Stimulated activated CD4-positive, alpha-beta T cell treated with anti-CD3 and anti-CD28 coated beads, Interleukin-15, amount 100 ng/mL, for 1 hour (primary cell): ENCODE measurements at places on chromosomes 2 and 18.

DNA sequence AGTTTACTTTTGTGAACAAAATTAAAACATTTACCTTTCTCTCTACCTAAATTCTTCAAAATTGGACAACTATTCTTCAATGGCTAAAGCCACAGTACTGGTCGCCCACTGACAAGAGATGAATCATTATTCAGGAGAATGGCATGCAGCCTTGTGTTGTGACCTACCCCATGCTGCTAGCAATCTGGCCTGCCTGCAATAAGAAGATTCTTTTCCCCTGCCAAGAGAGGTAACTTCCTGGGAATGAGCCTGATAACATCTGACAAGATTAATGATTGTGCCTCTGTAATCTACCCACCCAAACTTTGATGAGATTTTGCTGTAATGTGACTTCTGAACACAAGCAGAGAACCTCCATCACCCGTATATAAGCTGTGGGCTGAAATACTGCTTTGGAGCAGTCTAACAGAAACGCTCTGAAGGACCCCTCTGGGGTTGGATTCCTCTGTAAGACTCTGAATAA, 47.0 kb upstream of the ST3GAL5 start:
- DNase-seq = no peak

GRCh38 chr2:173023718-173024117, 51.9 kb upstream of the MAP3K20 start:
- no peak for DNase-seq

DNA sequence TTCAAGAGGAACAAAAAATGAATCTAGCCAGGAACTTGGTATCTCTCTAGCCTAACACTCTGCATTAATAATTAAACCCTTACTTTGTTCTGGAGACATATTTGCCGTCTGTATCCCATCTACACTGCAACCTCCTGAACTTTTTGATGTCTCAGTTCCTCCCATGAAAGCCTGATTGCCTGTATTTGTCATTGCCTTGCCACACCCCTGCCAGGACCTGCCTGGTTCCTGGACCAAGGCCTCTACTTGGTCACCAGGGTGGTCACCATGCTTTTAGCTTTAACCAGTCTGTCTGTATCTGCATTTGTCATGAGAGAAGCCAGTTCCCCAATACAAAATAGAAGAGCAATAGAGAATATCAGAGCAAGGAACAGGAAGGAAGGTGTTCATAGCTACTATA, 58.8 kb upstream of the NOL4 start:
- DNase-seq = no peak

DNA sequence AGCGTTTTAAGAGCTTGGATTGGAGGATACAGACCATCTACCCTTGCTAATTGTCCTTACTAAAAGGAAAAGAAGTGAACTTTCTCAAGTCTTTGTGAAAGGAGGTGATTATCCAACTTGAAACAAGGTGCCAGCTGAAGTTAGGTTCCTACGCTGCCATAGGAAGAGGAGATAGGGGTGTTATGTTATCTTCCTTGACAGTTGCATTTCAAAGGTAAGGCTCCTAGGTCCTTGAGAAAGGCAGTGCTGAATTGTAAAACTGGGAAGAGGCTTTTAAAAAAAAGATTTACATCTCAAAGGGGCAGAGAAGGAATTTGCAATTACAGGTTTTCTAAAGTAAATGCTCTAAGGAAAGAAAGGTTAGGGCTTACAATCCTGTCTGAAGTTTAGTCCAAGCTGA, 810.2 kb upstream of the LRATD1 start:
- no peak for DNase-seq

DNA sequence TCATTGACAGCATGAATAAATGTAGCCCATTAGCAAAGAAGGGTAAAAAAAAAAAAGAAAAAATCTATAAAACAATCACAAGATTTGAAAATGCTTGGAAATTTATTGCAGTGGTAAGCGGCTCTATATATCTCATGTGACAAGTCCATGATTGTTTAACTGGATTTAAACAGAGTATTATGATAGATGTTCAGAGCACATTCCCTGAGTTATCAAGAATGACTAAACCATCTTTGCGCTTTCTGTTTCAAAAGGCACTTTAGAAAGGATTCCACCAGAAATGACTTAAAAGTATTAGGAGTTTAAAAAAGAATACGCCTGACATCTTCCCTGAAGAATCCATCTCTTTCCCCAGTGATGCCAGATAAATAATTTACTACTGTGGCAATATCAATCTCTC, 409.5 kb upstream of the UBE2E3 start:
- no peak for DNase-seq

DNA sequence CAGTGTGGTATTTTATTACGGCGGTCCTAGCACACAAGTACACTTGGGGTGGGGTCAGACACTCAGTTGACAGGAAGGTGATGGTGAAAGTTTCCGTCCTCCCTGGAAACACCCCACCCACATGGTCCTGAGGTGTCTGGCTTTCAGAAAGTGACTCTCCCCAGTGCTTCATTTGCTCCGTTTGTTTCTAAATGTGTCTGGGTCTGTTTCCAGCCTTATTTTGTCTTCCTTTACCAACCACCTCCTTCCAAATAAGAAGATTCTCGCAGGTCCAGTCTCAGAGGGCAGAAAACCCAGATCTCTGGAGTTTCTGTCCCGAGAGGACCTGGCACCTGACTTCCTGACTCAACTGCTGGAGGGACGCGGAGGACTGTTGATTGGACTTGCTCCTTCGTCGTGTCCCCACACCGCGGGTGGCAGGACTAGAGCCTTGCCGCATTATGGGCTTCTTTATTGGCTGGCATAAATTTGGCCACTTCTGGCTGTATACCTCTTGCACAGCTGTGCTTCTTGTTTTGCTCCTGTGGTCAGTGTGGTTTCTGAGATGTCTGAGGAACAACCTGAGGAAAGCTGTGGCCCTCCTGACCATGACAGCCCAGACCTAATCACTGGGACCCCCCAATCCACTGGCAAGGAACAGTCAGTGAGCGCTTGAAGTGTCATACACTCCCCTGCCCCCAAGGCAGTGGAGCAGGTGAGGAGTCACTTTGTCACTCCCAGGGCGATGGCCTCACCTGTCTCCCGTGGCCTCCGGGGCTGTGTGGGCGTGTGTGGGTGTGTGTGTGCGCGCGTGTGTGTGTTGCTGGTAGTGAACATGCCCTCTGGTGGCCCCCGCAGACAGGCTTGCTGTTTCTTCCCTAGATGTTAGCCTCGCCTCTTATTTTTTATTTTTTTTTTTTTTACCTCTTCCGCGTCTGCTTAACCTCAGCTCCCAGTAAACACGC, 45.6 kb downstream of the MEX3C start:
- DNase-seq = peak; percentile 63

DNA sequence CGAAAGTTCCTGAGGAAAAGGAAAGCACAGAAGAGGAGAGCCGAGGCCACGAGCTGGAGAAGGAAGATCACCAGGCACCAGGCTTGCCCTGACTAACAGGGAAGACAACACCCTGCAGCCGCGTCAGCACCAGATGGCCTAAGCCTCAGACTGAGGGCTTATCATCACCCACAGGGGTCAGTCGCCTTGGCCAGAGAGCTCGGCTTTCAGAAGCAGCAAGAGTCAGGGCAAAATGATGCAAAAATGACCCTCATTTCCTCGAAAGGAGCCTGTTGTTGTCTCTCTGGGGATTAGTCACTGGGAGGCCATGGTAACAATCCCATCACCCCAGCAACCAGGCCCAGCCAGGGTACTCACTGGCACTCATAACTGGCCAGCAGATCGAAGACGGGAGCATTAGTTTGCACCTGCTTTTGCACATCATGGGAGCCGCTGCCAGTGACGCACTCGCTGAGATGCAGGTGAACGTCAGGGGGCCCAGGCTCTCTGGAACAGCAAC, 42.7 kb upstream of the ZFP36L2 start:
- DNase-seq = no peak

GRCh38 chr2:46164529-46165301, 132.5 kb upstream of the EPAS1 start:
- DNase-seq = no peak

- DNase-seq = no peak
Measured at GRCh38 chr2:232322560-232323327, 55.8 kb upstream of the ALPP start.

- no peak for DNase-seq
Measured at GRCh38 chr2:9174771-9175437, 31.7 kb upstream of the ASAP2 start.

DNA sequence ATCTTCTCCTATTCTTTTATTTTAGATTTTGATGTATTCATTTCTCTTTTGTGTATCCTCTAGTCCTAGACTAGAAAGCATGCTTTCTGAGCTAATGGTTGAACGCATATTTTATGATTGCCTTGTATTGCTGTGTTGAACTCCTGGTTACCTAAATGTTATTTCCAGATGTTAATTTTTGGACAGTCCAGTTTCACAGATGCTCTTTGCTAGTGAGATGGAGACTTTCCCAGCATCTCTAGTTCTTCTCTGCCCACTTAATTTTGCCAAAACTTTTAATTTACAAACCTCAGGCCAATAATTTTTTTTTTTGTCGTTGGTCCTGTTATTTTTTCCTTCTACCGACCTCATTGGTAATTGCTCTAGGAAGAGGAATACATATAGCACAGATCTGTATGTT, 153.2 kb downstream of the HAUS1 start:
- DNase-seq = no peak

- no peak for DNase-seq
Measured at GRCh38 chr2:191878548-191879279, 31.8 kb upstream of the CAVIN2 start.

- DNase-seq = no peak
Measured at GRCh38 chr18:26526128-26526965, 22.0 kb downstream of the KCTD1 start.

DNA sequence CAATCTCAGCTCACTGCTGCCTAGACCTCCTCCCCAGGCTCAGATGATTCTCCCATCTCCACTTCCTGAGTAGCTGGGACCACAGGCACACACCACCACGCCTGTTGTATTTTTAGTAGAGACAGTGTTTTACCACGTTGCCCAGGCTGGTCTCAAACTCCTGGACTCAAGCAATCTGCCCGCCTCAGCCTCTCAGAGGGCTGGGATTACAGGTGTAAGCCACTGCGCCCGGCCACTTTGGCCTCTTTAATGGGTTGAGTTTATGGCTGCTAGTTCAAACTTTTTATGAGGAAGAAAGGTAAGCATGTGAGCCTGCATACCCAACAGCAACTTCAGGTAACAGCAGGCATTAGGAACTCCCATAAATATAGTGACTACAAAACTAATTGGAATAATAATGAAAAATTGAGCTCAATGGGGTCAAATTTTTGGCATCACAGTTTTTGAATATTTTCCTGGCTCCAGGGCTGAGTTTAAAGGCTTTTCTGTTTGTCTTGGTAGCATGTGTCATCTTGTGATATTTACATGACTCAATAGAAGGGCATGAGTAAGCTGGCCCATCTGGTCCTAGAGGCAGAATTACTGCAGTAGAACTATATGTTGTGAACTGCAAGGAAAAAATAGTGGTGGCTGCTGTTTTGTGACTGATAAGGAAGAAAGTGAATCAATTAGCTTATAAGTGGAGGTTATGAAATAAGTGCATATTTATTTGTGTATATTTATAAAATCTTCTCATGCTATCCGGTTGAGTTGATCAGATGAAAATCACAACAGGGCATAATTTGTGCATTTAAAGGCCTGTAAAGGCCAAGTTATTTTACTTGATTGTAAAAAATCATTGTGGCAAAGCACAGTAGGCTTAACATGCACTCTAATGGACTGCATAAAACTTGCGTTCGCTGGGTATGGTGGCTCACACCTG, 24.8 kb downstream of the GALM start:
- no peak for DNase-seq

GRCh38 chr2:138979131-138979785, 199.1 kb upstream of the NXPH2 start:
- no peak for DNase-seq

DNA sequence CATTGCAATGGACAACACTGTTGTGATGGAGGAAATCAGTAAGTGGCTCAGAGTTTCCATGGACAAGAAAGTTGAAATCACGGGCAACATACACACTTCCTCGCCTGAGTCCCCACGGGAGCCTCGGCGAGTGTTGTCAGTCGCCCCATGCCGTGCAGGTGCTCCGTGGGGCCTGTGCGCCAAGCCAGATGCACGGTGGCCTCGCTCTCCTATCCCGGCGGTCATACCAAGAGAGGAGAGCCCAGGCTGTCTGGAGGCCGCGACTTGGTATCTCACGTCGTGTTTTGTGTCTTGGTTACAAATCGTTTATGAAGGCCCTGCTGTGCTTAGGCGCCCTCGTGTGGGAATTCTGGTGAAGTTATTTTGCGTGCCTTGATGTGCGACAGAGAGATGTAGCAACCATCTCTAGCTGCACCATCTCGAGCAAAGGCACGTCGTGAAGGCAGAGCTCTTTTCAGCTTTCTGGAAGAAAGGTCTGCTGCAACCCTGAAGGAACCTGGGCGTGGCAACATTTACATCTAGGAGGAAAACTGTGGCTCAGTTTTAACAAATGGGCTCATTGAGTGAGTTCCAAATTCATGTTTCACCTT, 21.8 kb downstream of the ATG4B start:
- DNase-seq = peak; percentile 14

GRCh38 chr2:25514043-25514637, 159.2 kb downstream of the DTNB start:
- DNase-seq = no peak

DNA sequence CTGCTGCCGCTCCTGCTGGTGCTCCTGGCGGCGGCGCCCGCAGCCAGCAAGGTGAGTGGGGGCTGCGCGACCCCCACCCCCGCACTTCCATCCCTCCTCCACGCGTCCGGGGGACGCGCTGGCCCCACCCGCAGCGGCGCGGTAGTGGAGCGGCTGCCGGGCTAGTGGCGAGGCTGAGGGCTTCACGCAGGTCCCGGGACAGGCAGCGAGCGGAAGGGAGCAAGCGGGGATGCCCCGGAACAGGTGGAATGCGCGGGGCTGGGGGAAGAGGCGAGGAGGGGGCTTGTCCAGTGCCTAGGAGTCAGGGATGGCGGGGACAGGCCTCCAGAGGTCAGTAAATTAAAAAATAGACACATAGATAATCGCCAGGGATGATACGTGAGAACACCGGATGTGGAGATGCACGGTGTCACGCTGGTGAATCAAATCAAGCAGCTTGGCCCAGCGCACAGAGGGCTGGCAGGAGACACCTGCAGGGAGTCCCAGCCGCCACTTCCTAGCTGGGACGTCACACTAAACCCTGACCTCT, 403 bp downstream of the COL4A3 start:
- DNase-seq = no peak

DNA sequence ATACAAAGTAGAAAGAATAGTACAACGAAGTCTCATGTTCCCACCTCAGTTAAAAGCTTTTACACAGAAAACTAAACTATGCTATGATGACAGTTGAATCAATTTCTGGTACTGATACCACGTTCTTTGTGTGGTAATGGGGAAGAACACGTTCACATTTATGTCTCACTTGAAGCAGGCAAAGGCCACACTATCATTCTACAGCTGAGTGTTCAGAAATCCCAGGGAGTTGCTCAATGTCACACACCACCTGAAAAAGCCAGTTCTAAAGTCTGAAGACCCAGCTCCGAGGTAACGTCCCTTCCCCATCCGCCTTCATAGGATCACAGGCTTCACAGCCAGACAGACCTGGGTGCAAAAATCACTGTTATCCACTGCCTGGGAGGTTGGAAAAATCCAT, 8.9 kb downstream of the RNF149 start:
- no peak for DNase-seq

- no peak for DNase-seq
Measured at GRCh38 chr2:96097951-96098823, 18.2 kb downstream of the ADRA2B start.

- no peak for DNase-seq
Measured at GRCh38 chr18:75088622-75089211, 120.2 kb downstream of the PTGR3 start.

- DNase-seq = no peak
Measured at GRCh38 chr2:149787206-149787605, 199.6 kb upstream of the MMADHC start.
